ENCODE measurements at places on chromosomes 6 and 20.

DNA sequence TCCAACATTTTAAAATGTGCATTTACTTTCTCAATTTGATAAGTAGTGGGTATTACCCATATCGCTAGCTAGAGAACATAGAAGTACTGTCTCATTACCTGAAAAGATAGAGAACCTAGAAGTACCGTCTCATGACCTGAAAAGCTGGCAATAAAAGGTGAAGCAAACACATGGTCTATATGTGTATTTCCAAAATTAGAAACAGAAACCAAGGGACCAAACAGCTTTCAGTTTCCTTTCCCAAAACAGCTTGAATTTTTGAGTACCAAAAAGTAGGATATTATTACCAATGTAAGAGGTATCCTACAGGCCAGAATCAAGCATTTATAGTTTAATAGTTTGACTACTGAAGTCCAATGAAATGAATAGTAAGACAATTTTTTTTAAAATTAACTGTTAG lies 77.2 kb downstream of the KIF13A start:
- DNase-seq: no peak

- DNase-seq: no peak
Measured at GRCh38 chr6:13712599-13712898, 914 bp upstream of the RANBP9 start.

DNA sequence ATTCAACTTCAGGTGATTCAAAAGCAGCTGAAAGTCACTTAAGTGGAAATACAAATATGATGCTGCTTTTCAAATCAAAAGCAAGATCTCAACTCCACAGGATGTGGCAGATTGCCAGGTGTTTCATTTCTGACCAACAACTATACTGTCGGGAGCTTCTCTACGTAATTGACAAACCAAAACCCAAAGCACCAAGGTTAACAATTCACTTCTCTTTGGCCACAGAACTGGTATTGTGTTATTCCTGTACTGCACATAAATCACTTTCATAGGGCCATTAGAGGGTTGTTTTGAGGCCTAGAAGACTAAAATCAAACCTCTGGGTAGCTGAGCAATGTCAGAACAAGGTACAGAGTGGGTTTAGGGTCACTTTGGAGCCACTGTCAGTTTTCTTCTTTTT lies 169.7 kb downstream of the HAO1 start:
- DNase-seq: no peak

GRCh38 chr6:161138543-161139303 lies 135.1 kb downstream of the AGPAT4 start:
- DNase-seq: no peak

GRCh38 chr20:43198607-43199006 lies 8.9 kb upstream of the PTPRT start:
- DNase-seq: no peak

DNA sequence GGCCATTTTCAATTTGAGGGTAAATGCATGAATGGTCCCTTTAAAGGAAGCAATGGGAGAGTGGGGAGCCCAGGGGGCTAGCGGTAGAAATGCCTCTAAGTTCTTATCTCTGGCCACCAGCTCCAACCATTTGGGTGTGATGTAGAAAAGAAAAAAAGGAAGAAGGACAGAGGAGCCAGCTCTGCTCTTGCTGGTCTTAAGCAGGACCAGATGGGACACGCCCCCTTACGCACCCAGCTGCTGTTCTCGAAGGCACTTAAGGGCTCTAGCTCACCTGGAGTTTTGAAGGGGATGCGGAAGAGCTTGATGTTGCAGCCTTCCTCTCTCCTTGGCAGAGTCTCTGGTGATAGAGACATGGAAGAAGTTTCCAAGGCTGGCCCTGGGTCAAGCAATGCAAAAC lies 59.5 kb upstream of the RNF144B start:
- no peak for DNase-seq
